ENCODE measurements at places on chromosomes 2 and 18.
A peak's percentile ranks its signal among the peaks of the same experiment; 100 is the strongest.

DNA sequence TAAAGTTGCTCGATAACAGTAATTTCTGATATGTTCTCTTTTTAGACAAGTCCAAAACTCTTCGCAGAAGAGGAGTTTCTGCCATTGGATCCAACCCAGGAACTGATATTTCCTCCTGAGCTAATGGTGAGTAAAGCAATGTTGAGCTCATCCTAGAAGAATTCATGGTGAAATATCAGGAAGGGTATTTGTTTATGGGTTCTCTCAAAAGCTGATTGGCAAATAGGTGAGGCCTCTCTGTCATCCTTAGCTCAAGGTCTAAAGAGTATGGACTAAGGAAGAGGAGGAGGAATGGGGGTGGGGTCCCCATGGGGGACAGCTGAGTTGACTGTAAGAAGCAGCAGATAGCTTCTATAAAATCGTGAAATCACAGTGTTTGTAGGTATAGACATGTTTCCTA is 18.2 kb downstream of the AOX1 start:
- DNase-seq = no peak

- DNase-seq = no peak
These were observed 10.7 kb downstream of the FN1 start for GRCh38 chr2:215425021-215425782.

GRCh38 chr2:67684991-67685390 is 287.9 kb downstream of the ETAA1 start:
- DNase-seq = no peak

GRCh38 chr2:44789971-44790721 is 151.4 kb upstream of the SIX3 start:
- DNase-seq = no peak

GRCh38 chr2:129466389-129466788 is 513.1 kb upstream of the RAB6C start:
- no peak for DNase-seq

DNA sequence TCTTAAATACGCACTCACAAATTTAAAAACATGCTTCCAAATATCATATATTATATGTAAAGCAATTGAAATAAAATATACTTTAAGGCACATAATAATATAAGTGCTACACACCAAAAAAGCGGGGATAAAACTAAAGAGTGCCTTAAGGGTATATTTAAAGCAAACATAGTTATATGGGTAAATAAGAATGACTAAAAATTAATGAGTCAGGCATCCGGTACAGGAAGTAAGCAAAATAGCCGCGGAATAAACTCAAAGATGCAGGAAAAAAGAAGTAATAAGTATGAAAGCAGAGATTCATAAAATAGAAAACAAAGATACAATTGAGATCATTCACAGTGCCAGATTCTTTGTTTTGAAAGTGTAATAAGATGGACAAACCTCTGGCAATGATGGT is 503.5 kb upstream of the SOX11 start:
- DNase-seq = no peak

DNA sequence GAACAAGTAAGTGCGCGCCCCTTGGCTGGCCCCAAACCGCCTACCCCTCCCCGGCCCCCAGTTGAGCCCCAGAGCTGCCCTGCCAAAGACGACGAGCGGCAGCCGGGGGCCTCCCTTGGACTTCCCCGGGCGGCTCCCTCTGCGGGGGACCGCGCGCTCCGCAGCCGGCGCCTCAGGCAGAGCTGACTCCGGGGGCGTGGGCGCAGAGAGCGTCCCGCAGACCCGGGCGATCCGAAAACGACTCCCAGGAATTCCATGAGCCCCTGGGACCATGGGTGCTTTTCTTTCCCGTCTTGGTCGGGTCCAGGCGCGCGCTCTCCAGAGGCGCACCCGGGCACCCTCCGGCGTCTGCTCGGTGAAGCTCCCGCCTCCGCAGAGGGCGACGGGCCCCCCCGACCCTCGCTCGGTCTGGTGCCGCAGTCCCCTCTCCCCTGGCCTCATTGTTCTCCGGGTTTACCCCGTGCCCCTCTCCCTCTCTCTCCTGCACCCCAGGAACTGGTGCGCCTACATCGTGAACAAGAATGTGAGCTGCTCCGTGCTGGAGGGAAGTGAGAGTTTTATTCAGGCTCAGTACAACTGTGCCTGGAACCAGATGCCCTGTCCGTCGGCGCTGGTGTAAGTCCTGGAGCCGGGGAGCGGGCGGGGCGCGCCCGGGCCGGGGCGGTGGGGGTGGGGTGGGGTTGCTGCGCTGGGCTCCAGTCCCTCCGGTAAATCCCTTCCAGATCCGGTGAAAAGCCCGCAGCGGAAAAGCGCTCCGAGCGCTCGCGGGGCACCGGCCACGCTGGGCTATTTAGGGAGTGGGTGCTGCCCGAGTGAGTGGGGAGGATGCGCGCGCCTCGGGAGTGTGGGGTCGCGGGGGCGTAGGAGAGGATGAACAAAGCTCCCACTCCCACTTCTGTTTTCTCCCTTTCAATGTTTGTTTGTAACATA is 776 bp downstream of the EMILIN2 start:
- no peak for DNase-seq

GRCh38 chr2:239720361-239721360 is 304.5 kb downstream of the NDUFA10 start:
- no peak for DNase-seq

DNA sequence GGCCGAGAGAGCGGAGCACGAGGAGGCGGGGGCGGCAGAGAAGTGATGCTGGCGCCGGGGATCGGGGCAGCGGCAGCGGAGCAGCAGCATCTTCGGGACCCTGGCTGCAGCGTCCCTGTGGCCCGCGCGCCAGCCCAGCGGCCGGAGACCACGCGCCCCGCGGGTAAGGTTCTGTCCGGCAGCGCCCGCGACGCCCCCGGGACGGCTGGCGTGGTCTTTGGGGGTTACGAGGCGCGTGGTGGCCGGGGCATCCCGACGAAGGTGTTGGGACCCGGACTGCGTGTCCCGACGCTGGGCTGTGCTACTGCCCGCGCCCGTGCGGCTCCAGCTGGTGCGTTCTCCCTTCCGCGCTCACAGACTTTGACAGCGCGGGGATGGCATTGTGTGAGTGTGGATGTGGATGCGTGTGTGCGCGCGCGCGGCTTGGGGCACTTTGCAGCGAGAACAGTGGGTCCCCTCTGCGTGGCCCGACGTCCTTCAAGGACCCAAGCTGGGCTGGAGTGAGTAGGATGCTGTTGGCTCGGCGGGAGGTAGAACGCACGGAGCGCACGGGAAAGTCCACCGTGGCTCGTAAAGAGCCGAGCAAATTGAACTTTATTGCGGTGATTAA is 405.0 kb downstream of the XIRP2 start:
- DNase-seq = no peak

DNA sequence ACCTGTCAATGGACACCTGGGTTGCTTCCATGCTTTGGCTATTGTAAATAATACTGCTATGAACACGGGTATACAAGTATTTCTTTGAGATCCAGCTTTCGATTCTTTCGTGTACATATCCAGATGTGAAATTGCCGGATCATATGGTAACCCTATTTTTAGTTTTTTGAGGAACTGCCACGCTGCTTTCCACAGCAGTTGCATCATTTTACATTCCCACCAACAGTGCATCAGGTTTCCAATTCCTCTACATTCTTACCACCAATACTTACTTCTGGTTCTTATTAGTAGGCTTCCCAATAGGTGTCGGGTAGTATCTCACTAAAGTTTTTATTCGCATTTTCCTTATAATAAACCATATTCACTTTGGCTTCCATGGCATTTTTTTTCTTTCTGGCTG is 69.6 kb downstream of the PID1 start:
- no peak for DNase-seq

DNA sequence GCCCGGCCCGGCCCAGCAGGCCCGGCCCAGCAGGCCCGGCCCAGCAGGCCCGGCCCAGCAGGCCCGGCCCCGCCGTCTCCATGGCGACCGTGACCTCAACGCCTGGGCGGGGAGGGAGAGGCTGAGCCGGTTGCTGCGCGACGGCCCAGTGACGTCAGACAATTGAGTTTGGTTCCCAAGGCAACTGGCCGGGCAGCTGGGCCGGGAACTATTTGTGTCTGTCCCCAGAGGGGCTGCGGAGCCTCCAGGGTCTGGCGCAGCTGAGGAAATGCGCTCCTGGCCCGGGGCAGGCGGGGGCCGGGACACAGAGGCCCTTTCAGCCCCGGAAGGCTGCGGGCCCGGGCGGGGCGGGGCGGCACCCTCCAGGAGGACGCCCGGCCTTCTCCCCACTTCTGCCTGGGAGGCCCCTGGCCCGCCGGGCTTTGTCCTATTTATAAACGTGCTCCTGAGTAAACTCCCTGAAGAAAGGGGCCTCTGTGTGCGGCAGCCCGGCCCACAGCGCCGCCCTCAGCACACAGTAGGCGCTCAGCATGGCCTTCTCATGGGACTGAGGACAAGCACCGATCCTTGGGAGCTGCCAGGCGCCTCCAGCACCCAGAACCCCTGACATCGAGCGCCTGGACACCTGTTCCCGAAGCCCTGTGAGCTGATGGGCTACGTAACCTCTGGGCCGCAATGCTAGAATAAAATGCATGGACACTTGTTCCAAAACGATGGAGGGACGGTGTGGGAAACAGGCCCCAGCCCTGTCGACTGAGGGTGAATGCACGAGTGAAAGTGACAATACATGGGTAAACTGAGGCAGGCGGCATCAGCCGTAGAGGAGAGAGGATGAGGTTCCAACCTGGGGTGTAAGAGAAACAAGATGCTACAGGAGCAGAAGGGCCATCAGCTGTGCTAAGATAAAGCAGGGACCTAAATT is 12.3 kb downstream of the TEX44 start:
- DNase-seq = peak; percentile 96

DNA sequence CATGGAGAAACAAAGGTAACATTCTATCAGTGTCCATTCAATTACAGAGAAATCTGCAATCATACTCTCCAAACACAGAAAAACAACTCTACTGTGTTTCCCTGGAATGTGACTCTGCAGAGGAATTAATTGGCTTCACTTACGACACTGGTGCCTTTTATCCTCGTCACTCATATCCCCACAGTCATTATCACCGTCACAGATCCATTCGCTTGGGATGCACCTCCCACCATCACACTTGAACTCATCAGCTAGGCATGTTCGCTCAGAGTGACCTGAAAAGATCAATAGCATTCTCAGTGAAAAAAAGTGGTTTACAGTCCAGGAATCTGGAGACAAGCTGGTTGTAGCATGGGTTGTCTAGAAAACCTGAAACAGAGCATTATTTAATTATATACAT is 124.3 kb downstream of the DHRS9 start:
- DNase-seq = no peak

DNA sequence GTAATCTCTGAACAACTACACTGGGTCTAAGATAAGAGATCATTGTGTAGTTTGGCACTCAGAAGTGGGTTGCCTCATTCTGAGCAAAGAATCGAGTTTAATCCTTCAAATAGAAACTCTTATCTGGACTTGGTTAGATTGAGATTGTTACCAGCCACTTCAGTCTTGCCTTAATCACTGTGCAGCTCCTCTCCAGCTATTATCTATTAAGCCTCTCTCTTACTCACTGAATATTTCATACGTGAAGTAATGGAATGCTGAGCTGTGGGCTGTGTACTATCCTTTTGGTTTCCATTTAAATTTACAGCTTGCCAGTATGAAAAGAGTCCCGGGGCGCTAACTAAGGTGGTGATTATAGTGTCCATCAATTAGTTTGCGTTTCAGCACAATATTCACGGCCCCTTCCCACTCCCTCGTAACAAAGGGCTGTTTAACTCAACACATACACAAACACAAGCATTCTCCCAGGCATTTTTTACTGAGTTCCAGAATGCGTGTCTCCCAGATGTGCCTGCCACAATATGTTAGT is 65.7 kb upstream of the NCKAP5 start:
- DNase-seq = no peak

DNA sequence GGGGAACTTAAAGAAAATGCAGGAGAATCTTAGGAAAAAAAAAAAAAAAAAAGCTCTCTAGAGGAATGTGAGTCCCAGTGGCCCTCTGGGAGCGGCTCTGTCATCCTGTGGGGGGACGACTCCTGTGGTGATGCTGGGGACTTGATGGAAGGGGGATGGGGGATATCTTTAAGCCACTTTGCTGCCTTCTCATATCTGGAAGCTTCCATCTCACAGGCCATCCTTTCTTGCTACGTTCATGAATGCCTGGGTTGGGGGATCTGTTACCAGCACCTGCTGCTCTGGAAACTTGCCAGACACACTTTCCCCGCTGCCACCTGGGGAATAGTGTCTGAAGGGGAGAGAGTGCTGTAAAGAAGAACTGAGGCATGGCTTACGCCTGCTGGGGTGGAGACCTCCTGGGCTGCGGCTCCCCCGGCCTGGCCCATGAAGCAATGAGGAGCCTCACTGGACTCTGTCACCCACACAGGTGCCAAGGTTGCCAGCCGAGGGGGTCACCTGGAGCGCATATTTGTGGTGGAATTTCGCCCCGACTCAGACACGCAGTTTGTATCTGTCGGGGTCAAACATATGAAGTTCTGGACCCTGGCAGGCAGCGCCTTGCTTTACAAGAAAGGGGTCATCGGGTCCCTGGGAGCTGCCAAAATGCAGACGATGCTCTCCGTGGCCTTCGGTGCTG is 92.8 kb downstream of the RTN4 start:
- DNase-seq = no peak

- DNase-seq = no peak
These were observed 144.6 kb downstream of the SH3BP4 start for GRCh38 chr2:235096447-235096846.

DNA sequence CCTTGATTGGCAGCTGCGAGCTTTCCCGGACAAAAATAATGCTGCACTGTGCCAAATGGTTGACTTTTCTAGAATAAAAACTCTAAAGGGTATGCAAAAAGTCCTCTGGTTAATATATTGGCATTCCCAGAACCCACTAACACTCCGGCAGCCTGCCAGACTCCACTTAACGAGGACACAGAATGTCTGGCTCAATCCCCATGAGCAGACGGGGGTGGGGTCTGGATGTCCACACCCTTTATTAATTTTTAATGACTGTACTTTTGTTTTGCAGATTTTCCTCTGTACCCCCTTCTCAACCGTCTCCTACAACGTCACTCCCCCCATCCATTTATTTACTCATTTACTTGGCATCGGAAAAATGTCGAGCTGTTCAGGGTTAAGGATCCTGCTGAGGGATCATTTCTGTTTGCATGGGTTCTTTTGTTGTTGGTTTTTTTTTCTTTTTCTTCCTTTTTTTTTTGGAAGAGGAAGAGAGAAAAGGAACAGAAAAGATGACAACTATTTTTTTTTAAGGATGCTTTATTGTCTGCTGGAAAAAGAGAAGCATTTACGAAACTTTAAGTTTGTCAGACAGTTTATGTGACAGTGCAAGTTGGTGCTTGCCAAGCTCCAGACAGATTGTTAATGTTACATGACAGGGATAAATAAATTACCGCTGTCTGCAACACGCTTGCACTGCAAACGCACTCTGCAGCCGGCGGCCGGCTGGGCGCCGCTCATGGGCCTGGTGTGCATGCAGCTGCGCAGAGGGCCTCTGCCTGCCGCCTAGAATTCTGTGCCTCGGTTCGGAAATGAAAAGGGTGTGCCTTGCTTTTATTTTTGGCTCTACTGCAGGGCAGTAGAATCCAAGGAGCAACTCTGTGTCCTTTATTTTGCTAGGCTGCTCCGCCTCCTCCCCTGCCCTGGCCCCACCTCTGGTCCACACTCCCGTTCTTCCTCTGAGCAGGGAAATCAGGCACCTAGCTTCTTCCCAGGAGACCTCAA is 3.6 kb downstream of the LDLRAD4 start:
- DNase-seq = no peak
